Activated naive CD4-positive, alpha-beta T cell treated with anti-CD3 and anti-CD28 coated beads for 36 hours (primary cell): ENCODE measurements at places on chromosomes 4 and X. TPM values are rescaled to one million over a fixed set of nuclear protein-coding genes. Genes with fewer than 3 reads are reported as not detected.

GRCh38 chrX:49171752-49172279, at the start of gene PLP2:
Gene PLP2 (plus strand): TSS chrX:49171898. CDS start chrX:49172001, 103 bp downstream.
- peak within 1 kb of the TSS; percentile 91 for H3K27ac ChIP-seq
- H3K36me3 ChIP-seq: peaks cover 26% of the 10 kb centered on the region
- peak within 1 kb of the TSS; percentile 89 for H3K4me3 ChIP-seq
- H3K4me1 ChIP-seq: peaks cover 30% of the 10 kb centered on the region
- H3K27me3 ChIP-seq: no peaks in the 10 kb centered on the region

- H3K27ac ChIP-seq: no peak overlapping the region
- H3K4me1 ChIP-seq: peaks cover 26% of the 10 kb centered on the region
- no peak overlapping the region for H3K4me3 ChIP-seq
- peaks cover 5% of the 10 kb centered on the region for H3K36me3 ChIP-seq
- H3K27me3 ChIP-seq: no peaks in the 10 kb centered on the region
- no peak for DNase-seq
Measured at GRCh38 chrX:49075347-49075746, 1.5 kb upstream of the PRAF2 start.

GRCh38 chr4:30714408-30715031, 5.6 kb upstream of the PCDH7 start:
- peaks cover 45% of the 10 kb centered on the region for H3K27me3 ChIP-seq
- peaks cover 27% of the 10 kb centered on the region for H3K4me1 ChIP-seq
- H3K4me3 ChIP-seq: no peak overlapping the region
- no peaks in the 10 kb centered on the region for H3K36me3 ChIP-seq

DNA sequence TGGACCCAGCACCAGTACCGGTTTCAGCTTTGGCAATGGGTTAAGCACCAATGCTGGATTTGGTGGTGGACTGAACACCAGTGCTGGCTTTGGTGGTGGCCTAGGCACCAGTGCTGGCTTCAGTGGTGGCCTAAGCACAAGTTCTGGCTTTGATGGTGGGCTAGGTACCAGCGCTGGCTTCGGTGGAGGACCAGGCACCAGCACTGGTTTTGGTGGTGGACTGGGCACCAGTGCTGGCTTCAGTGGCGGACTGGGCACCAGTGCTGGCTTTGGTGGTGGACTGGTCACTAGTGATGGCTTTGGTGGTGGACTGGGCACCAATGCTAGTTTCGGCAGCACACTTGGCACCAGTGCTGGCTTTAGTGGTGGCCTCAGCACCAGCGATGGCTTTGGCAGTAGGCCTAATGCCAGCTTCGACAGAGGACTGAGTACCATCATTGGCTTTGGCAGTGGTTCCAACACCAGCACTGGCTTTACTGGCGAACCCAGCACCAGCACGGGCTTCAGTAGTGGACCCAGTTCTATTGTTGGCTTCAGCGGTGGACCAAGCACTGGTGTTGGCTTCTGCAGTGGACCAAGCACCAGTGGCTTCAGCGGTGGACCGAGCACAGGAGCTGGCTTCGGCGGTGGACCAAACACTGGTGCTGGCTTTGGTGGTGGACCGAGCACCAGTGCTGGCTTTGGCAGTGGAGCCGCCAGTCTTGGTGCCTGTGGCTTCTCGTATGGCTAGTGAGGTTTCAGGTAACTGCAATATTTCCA, 9.8 kb downstream of the TRO start:
- H3K36me3 ChIP-seq: no peaks in the 10 kb centered on the region
- no peak overlapping the region for H3K4me3 ChIP-seq
- no peak overlapping the region for H3K27ac ChIP-seq

DNA sequence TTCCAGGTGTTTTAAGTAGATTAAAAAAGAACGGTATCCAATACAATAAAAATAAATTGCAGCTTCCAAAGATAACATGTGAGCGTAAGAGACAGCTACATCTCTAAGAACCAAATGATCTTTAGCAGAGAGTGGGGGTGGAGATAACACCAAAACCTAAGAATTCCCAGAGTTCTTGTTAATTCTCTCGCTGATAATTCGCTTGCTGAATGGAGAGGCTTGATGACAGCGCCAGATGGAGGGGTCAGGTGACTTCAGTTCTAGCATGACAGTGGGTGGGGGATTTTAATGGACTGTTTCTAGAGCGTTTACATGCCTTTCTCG, 2.3 kb downstream of the CLCN4 start:
- H3K4me1 ChIP-seq: peaks cover 9% of the 10 kb centered on the region
- no peak overlapping the region for H3K4me3 ChIP-seq
- H3K27ac ChIP-seq: no peak overlapping the region
- H3K27me3 ChIP-seq: peaks cover 38% of the 10 kb centered on the region
- no peak for DNase-seq

GRCh38 chr4:87824352-87824751, 8.4 kb upstream of the MEPE start:
- no peaks in the 10 kb centered on the region for H3K36me3 ChIP-seq
- H3K4me1 ChIP-seq: no peaks in the 10 kb centered on the region
- H3K4me3 ChIP-seq: no peak overlapping the region
- H3K27ac ChIP-seq: no peak overlapping the region
- peaks cover 10% of the 10 kb centered on the region for H3K27me3 ChIP-seq
- no peak for DNase-seq

GRCh38 chr4:106034220-106034619, 138.9 kb downstream of the NPNT start:
- DNase-seq: no peak
- no peaks in the 10 kb centered on the region for H3K4me1 ChIP-seq
- H3K36me3 ChIP-seq: no peaks in the 10 kb centered on the region

- no peak for DNase-seq
Measured at GRCh38 chr4:22014222-22014741, 65.7 kb upstream of the KCNIP4 start.

- DNase-seq: no peak
- H3K27me3 ChIP-seq: no peaks in the 10 kb centered on the region
- H3K36me3 ChIP-seq: no peaks in the 10 kb centered on the region
- H3K4me3 ChIP-seq: no peak overlapping the region
Measured at GRCh38 chr4:173057442-173057841, 111.2 kb upstream of the GALNT7 start.

DNA sequence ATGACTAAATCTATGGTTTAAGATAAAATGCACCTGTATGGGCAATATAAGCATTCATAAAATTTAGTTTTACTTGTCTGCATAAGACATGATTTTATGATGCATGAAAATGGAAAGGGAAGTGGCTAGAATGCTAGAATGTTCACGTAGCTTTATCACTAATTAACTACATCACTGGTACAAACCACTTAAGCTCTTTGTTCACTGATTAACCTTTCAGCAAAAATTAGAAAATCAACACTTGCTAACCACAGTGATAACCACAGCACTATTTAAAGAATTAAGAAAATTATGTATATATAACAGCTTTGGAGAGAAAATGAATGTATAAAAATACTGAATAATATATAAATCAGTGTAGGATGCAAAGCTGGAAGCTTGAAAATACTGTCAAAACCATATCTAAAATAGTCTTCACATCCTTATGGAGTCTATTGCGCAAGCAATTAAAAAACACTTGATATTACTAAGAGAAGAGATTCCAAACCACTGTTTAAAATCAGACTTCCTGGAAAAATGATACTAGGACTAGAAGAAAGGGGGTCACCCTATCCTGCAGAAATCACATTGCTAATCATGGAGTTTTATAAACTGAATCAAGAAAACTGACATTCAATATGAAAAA, 51.9 kb downstream of the EFHC2 start:
- H3K4me1 ChIP-seq: no peaks in the 10 kb centered on the region
- no peaks in the 10 kb centered on the region for H3K36me3 ChIP-seq
- no peak for DNase-seq
- H3K27me3 ChIP-seq: no peaks in the 10 kb centered on the region

DNA sequence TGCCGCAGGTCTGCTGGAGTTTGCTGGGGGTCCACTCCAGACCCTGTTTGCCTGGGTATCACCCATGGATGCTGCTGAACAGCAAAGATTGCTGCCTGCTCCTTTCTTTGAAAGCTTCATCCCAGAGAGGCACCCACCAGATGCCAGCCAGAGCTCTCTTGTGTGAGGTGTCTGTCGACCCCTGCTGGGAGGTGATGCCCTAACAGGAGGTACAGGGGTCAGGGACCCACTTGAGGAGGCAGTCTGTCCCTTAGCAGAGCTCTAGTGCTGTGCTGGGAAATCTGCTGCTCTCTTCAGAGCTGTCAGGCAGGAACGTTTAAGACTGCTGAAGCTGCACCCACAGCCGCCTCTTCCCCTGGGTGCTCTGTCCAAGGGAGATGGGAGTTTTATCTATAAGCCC, 162.7 kb downstream of the NAF1 start:
- no peak for DNase-seq
- H3K4me1 ChIP-seq: no peaks in the 10 kb centered on the region
- no peak overlapping the region for H3K27ac ChIP-seq
- H3K27me3 ChIP-seq: peaks cover 13% of the 10 kb centered on the region

DNA sequence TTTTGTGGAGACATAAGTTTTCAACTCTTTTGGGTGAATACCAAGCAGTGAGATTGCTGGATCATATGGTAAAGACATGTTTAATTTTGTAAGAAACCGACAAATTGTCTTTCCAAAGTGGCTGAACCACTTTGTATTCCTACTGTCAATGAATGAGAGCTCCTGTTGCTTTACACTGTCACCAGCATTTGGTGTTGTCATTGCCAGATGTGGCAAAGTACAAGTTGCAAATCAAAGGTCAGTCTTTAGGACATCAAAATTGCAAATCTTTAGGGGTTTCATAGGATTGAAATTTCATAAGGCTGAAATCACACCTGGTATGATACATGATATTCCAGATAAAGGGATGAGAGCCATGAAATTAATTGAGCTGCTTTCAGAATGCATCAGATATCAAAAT, 67.7 kb upstream of the ELOVL6 start:
- peaks cover 3% of the 10 kb centered on the region for H3K4me1 ChIP-seq
- peaks cover 5% of the 10 kb centered on the region for H3K27me3 ChIP-seq
- H3K36me3 ChIP-seq: no peaks in the 10 kb centered on the region
- DNase-seq: no peak

DNA sequence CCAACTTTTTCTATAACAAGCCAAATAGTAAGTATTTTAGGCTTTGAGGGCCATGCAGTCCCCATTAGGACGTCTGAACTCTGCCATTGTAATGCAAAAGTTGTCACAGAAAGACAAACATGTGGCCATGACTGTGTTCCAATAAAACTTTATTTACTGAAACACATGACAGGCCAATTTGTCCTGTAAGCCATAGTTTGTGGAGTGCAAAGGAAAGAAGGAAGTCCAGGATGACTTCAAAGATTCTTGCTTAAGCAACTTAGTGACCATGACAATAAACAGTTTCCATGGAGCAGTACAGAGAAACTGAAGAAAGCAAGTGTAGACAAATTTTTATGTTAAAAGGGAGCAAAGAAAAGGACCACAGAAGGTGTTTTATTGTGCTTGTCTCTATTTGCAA, 35.0 kb upstream of the MYOZ2 start:
- H3K27me3 ChIP-seq: peaks cover 7% of the 10 kb centered on the region
- no peaks in the 10 kb centered on the region for H3K4me1 ChIP-seq
- H3K27ac ChIP-seq: no peak overlapping the region
- DNase-seq: no peak
- no peak overlapping the region for H3K4me3 ChIP-seq

GRCh38 chr4:126592088-126592487, 1040.7 kb upstream of the INTU start:
- DNase-seq: no peak
- no peak overlapping the region for H3K27ac ChIP-seq
- H3K4me3 ChIP-seq: no peak overlapping the region
- H3K4me1 ChIP-seq: no peaks in the 10 kb centered on the region
- no peaks in the 10 kb centered on the region for H3K27me3 ChIP-seq
- H3K36me3 ChIP-seq: no peaks in the 10 kb centered on the region

The CLDN34 gene
- total RNA-seq: not detected

The DTHD1 gene
- 0.25 TPM for total RNA-seq

The SMIM43 gene
- not detected for total RNA-seq

The DNAAF6 gene
- total RNA-seq: not detected

The ANXA3 gene
- 1.2 TPM for total RNA-seq

The SLC38A5 gene
- total RNA-seq: 45.0 TPM
